ENCODE measurements at places on chromosomes 7 and 10.

- DNase-seq, result no peak
These were observed 5.2 kb upstream of the ACBD5 start for GRCh38 chr10:27245836-27246235.

DNA sequence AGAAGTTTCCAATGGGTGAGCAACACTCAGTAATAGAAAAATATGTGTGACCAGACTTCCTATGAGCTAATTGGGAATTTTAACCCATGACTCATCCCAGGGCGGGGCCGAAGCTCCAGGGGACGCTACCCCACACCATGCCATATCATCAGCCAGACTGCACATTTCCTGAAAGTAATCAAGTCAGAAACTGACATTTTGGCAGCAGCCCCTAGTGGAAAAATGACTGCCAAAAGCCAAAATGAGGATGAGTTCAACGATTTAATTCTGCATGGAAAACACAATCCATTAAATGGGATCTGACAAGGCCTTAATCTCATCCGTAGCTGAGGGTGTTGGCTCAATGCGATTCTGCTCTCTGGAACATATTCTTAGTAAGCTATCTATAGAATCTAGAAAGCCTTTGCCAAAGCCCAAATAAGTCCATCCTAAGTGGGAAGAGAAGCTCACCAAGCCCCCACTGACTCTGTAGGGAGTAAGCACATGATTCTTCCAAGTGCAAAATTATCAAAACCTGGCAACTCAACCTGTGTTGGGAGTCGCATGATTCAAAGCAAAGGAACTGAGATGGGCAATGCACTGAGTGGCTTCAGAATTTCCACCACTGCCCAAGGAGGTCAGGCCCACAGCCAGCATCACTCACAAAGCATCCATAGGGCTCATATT is 93.1 kb upstream of the PDE1C start:
- DNase-seq, result no peak

DNA sequence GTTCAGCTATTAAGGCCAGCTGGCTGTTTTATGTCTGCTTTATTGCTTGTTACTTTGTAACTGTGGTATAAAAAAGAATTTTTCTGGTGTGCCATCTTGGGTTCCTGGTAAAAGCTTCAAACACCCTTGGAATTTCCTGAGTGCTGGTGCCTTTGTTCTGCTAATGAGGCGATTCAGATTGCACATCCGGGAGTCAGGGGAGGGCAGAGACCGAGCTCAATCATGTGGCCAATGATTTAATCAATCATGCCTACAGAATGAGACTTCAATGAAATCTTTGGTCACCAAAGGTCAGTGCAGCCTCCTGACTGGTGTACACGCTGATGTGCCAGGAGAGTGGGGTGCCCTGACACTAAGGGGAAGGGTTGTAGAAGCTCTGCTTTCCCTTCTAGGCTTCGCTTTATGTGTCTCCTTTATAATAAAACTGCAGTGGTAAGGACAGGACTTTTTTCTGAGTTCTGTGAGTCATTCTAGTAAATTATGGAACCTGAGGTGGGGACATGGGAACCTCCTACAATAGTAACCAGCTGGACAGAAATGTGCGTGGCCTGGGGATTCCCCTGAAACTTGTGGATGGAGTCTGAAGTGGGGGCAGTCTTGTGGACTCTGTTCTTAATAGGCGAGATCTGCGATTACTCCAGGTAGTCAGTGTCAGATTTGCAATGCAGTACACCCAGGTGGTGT is 69.4 kb upstream of the OGDHL start:
- no peak for DNase-seq

DNA sequence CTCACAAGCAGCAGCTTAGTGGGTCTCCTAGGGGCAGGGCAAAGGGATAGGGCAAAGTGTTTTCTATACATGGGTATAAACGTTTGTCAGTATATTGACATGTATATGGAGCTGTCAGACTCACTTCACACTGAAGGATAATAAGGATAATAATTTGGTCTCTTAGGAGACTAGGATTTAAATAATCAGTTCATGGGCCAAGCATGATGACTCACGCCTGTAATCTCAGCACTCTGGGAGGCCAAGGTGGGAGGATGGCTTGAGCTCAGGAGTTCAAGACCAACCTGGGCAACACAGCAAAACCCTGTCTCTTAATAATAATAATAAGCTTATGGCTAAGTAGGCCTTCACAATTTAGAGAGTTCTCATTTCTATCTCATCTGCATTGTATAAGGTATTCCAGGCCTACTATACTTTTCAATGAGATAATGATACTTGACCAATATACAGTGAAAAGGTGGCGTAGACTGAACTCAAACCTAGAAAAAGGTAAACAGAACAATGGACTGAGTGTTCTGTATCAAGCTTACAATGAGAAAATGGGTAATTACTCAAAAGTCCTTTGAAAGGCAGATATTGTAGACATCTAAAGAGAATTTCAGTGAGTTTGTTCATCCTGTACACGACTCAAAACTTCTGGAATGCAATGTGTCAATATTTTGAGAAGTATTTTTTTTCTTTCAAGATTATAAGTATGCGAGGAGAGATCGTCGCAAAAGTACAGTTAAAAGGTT is 7.0 kb downstream of the GSAP start:
- DNase-seq, result no peak

GRCh38 chr7:132485600-132486273 is 90.5 kb downstream of the PLXNA4 start:
- DNase-seq, result no peak

DNA sequence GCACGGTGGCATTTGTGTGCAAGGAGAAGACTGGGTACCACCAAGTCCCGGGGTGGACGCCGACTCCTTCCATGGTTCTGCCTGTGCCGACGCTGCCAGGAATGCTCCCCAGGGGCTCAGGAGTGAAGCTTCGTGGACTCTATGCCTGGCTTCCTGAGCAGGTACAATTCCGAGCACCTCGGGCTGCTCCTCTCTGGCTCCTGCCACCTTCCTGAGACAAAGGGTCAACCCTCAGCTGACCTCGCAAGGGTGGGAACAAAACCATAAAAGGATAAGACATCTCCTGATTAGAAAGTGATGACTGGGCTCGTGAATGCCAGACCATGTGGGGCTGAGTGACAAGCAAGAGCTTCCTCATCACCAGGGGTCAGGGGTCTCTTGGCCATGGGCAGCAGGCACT is 31.8 kb downstream of the CALML3 start:
- DNase-seq, result no peak

GRCh38 chr7:25895792-25896171 is 256.2 kb upstream of the NFE2L3 start:
- DNase-seq, result no peak

DNA sequence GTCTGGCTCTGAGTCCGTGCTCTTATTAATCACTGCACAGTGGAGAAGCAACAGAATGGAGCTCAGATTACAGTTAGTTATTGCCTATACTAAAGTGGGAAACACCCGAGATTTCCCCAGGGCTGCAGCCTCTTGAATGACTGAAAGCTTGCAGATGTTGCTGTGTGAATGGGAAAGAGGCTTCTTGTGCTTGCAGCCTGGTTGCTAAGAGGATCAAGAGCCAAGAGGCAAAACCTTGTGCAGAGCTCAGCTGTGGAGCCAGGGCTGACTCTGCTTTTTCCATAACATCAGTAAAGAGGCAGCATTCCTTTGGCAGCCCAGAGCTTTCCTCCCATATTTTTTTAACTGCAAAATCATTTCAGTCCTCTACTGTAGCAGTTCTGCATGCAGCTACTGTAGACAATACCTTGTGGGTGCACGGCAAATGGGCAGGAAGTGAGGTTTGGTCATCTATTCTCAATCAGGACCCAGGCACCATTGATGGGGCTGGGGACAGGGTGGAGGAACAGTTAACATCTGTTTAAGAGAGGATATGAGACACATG is 86.5 kb downstream of the RALA start:
- no peak for DNase-seq

GRCh38 chr7:18974803-18975202 is 142.6 kb downstream of the TWIST1 start:
- DNase-seq, result no peak

DNA sequence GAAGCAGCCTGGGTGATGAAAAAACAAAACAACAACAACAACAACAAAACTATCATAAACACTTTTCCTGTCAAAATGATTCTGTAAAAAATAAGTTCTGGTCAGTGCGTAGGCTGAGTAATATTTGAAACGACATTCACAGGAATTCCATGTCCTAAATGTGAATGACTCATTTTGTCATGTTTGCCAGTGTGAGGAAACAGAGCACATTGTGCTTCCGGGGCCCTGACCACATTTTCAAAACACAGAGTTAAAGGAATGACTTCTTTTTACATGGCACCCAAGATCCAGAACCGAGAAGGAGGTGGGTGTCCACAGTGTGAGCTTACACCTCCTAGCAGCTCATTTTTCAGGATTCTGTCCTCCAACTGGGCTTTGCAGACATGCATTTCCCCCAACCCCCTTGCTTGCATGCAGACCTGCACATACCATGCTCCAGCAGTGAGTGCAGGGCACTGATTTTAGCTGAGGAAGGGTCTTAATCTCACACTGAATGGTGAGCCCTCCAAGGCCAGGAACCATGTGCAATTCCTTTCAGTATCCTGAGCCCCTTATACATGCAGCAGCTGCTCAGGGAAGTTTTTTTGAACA is 3.0 kb downstream of the CLRN3 start:
- DNase-seq, result no peak

DNA sequence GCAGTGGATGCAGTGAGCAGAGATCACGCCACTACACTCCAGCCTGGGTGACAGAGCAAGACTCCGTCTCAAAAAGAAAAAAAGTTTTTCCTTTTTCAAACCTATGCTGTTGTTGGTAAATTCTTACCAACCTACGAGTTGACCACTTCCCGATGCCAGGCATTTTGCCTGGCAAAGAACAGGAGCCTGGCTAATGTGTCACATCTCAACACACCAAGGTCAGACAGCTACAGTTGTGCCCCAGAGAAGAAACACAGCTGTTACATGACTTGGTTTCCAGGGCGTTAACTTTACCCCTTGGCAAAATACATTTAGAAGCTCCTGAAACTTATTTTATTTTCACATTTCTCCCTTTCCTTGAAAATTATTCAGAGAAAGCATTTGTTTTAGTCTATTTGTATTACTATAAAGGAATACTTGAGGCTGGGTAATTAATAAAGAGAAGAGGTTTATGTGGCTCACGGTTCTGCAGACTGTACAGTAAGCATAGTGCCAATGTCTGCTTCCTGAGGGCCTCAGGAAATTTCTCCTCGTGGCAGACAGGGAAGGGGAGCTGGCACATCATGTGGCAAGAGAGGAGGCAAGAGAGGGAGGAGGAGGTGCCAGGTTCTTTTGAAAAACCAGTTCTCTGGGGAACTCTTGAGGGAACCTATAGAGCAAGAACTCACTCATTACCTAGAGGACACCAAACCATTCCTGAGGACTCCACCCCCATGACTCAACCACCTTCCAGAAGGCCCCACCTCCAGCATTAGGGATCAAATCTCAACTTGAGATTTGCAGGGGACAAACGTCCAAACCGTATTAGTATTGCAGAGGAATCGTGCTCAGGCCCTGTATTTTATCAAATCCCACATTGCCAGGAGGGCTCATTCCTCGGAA is 83.3 kb downstream of the PAXIP1 start:
- no peak for DNase-seq

GRCh38 chr7:114414156-114415063 is at the start of gene FOXP2:
Gene FOXP2 (plus strand): TSS chr7:114414815. CDS start chr7:114426512, 11,697 bp downstream.
- no peak for DNase-seq

- DNase-seq, result no peak
These were observed 49.5 kb upstream of the PITRM1 start for GRCh38 chr10:3222068-3222467.

DNA sequence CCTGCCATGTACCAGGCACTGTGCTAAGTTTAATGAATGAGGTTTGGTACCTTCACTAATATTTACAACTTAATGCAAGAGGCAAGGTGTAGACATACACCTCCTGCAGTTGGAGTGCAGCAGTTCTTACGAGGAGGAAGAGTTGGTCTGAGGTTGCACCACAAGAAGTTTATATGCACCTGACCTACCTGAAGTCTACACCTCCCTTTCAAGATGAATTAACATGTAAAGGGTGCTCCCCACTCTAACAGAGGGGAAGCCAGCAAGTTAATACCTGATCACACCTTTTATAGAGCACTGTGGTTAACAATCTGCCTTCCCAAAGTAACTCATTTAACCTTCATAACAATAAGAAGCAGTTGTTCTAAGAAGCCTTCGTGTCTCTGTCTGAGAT is 120.0 kb downstream of the LYZL1 start:
- DNase-seq, result no peak

- DNase-seq, result no peak
These were observed 41.1 kb upstream of the TMEM229A start for GRCh38 chr7:124074007-124074406.

GRCh38 chr7:130304878-130305277 is 11.9 kb downstream of the CPA4 start:
- no peak for DNase-seq

- no peak for DNase-seq
These were observed 13.7 kb upstream of the BEND7 start for GRCh38 chr10:13542533-13542932.

GRCh38 chr10:97664282-97664850 is 22.7 kb downstream of the AVPI1 start:
- no peak for DNase-seq

DNA sequence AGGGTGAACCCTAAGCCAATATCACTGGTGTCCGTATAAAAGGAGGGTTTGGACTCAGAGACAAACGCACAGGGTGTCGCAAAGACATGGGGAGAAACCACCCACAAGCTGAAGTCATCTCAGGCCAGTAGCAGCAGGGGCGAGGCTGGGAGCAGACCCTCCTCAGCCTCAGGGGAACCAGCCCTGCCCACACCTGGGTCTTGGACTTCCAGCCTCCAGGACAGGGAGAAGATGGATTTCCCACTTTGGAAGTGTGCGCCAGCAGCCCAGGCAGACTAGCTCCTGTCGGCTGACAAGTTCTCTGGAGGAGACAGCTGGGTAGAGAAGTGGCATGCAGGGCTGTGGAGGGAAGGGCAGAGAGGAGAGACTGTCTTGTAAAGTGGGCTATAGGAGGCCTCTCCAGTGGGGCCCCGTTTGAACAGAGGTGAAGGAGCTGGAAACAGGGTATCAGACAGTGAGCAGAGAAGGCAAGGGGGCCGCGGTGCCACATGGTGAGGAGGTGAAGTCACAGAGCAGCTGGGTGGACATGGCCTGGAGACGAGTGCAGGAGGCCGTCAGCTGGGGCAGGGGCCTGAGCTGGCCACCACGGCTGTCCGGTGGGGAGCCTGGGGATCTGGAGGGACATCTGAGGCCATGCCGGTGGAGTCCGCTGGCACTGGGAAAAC is 475.6 kb downstream of the PTPRN2 start:
- DNase-seq, result no peak

- DNase-seq, result no peak
These were observed 36.8 kb downstream of the COL28A1 start for GRCh38 chr7:7498856-7499255.

- DNase-seq, result no peak
These were observed 108.2 kb upstream of the KAT6B start for GRCh38 chr10:74718208-74718607.

GRCh38 chr10:100184840-100185239 is 989 bp downstream of the ERLIN1 start:
- DNase-seq, result no peak

GRCh38 chr10:122163174-122164022 is 107.7 kb upstream of the BTBD16 start:
- no peak for DNase-seq

- no peak for DNase-seq
These were observed 154.6 kb upstream of the RHEB start for GRCh38 chr7:151674161-151674920.

Data from activated CD8-positive, alpha-beta memory T cell treated with anti-CD3 and anti-CD28 coated beads for 1 hour (primary cell).